NCI-H2029 (cell line): ENCODE measurements at places on chromosomes 6 and 20.

GRCh38 chr6:114718186-114718585, 375.4 kb upstream of the HS3ST5 start:
- no peak for DNase-seq

- no peak for DNase-seq
These were observed 131.6 kb downstream of the KIF6 start for GRCh38 chr6:39593646-39594045.

- no peak for DNase-seq
These were observed 42.8 kb upstream of the LOC128125822 start for GRCh38 chr6:63529498-63529897.

- no peak for DNase-seq
These were observed 399.3 kb downstream of the DOK5 start for GRCh38 chr20:54874718-54875117.

DNA sequence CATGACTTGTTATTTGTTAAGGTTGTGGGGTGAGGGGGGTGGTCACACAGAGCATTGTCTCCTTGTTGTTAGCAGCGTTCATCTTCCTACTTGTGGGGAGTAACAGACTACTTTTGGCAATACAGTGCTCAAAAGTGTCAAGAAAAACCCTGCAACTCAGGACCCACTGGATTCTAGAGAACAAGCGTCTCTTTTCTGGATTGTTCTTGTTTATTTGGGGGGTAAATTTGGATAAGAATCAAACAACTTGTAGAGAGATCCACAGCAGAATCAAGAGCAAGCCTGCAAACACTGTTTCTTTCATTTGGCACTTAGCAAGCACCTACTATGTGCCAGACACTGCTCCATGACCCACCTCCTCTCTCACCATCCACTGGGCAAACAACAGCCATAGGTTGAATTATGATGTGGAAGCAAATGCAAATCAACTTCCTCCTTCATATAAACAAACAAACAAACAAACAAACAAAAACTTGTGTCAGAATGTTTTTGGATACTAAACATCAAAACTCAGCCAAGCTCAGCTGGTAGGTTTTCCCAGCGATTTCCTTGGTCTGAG, 4.0 kb upstream of the NR2E1 start:
- DNase-seq = no peak

DNA sequence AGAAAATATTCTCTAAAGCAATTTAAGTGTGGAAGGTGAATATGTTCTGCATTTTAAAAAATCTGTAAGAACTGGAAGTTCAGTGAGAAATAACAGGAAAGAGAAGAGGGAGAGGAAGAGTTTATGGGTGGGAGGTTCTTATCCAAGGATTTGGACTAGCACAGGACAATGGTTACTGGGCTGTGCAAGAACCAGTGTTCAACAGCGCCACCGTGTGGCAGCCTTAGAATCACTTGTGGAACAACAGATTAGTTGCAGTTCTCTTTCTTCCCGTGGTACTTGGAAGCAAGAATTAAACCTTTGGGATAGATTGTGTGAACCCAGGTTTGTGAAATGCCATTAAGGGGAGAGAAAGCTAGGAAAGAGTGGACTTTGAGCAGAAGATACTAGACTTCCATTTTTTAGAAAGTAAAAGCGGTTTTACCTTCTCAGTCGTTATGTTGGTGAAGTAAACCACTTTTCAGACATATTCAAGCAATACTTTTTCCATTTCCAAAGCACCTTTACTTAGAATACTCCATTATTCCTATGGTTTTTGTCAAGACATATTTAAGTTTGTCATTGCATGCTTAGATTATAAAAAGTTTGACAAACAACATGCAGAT, 436.7 kb downstream of the RNF144B start:
- peak; percentile 5 for DNase-seq

DNA sequence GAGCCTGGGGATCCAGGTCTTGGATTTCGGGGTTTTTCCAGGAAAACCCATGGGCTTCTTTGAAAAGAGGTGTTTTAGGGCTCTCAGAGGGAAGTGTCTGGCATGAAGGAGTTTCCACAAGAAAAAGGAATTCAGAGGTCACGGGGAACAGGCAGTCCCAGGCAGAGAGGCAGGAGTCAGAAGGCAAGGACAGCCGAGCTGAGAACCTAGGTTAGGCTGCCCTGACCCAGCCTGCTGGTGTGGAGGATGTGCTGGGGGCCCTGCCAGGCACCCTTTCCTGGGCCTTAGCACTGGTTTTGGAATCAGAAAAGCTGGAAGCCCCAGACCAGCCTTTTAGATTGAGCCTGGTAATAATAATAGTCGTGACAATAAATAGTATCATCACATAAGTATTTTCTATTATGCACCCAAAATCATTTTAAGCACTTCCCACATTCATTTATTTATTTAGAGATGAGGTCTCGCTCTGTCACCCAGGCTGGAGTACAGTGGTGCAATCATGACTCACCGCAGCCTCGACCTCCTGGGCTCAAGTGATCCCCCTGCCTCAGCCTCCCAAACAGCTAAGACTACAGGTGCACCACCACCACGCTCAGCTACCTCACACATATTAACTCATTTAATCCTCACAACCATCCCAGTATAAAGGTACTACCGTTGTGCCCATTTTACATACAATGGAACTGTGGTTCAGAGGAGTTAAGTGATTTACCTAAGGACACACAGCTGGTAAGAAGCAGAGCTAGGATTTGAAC, 19.9 kb downstream of the TGM2 start:
- DNase-seq = no peak

DNA sequence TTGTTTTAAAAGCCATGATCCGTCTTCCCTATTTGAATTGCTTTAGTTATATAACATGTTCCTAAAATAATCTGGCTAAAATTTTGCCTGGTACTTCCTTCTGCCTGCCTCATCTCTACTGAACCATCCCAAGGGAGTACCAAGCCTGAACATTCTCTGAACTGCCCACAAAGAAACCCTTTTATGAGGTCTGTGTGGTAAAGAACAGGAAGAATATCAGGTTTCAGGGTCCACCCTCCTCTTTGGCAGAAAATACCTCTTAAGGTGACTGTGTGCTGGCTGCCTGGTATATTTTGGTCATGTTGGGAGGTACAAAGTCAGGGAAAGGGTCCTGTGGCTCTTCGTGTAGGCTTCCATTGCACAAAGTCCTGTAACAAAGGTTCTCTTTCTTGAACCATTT, 574.1 kb upstream of the CHD6 start:
- peak; percentile 18 for DNase-seq

- no peak for DNase-seq
These were observed 17.6 kb downstream of the TCF15 start for GRCh38 chr20:592506-592905.

GRCh38 chr6:149859368-149859767, 4.8 kb downstream of the LRP11 start:
- DNase-seq = no peak

GRCh38 chr6:107731422-107732319, 92.4 kb downstream of the SCML4 start:
- no peak for DNase-seq

GRCh38 chr6:119307056-119307455, 42.5 kb downstream of the MAN1A1 start:
- DNase-seq = no peak

DNA sequence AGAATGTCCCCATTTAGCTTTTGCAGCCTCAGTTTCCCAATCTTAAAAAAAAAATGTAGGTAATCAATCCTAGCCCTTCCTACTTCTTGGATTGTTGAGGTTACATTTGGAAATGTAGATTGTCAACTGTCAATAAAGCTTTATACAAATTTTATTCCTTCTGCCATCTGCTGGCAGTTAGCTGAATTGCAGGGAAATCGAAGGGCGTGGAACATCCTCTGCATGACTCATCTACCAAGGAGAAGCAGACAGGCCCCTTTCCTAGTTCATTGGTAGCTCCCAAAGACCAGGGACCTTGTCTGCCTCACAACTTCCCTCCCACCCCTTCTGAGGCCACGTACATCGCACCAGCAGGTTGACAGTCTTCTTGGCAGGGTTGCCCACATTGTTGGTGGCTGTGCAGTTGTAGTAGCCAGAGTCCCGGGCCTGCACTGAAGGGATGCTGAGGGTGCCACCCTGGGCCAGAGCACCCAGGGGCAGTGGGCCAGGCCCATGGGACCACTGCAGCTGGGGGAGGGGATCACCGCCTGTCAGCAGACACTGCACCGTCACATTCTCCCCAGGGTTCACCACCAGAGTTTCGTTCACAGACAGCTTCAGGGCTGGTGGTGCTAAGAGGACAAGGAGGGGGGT, 43.6 kb downstream of the MDGA1 start:
- DNase-seq = no peak
